ENCODE measurements at places on chromosomes 3 and 15.

GRCh38 chr15:23416349-23417276 lies 30.4 kb downstream of the GOLGA6L2 start:
- DNase-seq, result no peak

- no peak for DNase-seq
Measured at GRCh38 chr3:169662132-169662842, 1.2 kb downstream of the MECOM start.

DNA sequence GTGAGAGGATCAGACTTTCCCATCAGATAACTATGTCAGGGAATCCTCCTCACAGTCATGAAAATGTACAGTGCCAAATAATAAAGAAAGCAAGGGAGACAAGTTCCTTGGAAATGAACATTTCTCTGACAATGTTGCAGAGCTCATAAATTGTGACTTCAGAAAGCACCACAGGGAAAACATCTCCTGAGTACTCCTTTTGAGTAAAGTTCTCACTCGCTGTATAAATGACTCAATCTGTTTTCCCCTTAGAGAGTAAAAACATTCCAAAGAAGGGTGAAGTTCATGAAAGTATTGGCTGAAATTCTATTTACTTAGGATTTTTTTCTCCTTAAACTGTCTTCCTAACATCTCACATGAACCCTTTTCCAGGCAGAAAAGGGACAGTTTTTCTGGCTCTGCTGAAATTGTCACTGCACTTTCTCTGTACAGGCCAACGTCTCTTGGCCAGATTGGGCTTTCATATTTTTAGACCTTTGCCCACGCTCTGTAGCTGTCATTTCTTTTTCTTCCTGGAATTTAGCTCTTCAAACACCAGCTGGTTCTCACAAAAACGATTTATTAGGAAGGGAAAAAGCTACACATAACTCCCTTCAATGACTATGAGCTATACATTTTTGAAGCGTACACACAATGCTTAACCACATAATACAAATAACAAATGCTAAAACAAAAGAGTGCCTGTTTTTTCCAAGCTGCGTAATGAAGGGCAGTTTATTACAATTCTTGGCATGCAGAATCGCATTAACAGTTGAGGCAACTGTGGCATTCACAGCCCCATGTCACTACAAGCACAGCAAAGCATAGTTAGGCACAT lies 216.1 kb downstream of the ATP8B4 start:
- no peak for DNase-seq

DNA sequence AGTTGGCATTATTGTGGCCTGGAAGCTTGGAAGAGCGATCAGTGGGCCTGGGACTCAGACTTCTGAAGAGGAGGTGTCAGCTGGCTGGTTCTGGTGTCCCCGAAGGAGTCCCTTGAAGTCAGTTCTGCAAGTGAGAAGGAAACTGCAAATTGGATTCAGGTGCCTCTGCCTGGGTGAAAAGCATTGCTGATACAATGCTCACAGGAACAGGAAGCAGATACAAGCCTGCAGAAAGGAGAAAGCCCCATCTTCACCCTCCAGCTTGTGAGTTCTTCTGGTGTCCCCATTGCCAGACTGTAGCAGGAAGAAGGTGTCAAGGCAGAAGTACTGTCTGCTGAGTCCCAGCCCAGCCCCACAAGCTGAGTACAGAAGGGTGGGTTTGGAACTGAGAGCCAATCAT lies 271.3 kb downstream of the PLOD2 start:
- no peak for DNase-seq

GRCh38 chr3:25572919-25573385 lies 91.8 kb downstream of the TOP2B start:
- DNase-seq, result no peak

GRCh38 chr3:184977796-184978195 lies 165.8 kb downstream of the VPS8 start:
- no peak for DNase-seq

GRCh38 chr15:64583519-64583918 lies 123.1 kb downstream of the ZNF609 start:
- DNase-seq, result no peak

DNA sequence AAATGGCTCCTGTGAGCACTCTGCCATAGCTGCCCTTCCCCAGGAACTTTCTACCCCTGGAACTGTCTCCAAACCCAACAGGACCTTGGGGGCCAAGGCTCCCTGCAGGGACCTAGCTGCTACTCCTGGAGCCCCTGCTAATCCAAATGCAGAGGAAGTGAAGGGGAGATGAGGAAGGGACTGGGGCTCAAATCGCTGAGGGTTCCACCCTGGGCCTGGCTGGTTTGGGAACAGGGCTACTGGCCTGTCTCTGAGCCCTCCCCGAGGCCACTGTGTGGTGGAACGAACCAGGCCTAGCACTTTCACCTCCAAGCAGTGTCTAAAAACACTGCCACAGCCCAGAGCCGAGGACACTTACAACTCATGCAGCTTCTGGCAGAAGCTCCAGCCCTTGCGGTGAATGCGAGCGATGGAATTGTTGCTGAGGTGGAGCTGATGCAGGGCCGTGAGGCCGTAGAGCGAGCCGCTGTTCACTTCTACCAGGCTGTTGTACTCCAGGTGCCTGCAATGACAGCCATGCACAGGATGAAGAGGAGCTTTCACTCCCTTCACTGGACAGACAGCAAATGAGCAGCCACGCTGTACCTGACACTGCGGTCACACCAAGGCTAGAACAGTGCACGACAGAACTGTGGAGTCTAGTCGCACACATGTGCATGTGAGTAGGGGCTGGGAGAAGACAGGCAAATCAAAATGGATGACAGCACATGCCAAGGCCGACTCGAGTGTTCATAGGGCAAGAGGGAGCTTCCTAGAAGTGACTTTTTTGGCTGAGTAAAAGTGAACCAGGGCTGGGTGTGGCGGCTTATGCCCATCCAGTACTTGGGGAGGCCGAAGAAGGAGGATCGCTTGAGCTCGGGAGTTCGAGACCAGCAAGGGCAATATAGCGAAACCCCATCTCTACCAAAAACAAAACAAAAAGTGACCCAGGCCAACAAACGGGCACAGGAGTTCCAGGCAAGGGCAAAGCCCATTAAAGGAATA lies 90.8 kb downstream of the LRIG1 start:
- no peak for DNase-seq

- DNase-seq, result no peak
Measured at GRCh38 chr3:42668793-42669217, 15.3 kb downstream of the ZBTB47 start.

- no peak for DNase-seq
Measured at GRCh38 chr3:102205647-102206046, 229.2 kb upstream of the ZPLD1 start.

DNA sequence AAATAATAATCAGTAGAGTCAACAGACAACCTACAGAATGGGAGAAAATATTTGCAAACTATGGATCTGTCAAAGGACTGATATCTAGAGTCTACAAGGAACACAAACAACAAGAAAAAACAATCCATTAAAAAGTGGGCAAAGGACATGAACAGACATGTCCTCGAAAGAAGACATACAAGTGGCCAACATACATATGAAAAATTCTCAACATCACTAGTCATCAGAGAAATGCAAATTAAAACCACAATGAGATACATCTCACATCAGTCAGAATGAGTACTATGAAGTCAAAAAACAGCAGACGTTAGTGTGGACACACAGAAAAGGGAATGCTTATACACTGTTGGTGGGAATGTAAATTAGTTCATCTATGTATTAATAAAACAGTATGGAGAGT lies 33.7 kb downstream of the SLC2A2 start:
- no peak for DNase-seq

- DNase-seq, result no peak
Measured at GRCh38 chr3:128584412-128585020, 66.1 kb downstream of the RPN1 start.

DNA sequence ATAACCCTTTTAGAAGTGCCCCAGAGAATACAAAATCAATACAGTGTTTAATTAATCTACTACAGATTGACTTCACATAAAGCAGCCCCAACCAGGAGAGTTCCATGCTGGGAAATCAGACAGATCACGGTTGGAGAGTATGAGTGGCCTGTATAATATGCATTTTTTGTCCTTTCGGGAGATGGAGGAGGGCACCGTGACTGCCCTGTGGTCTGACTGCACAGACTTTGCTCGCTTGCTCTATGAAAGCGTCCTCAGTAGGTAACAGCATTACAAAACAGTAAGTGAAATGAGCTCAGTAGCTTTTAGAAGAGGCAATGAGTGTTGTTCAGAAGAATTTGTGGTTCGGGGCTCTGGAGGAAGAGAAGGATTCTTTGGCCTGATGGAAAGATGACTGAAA lies 34.2 kb upstream of the SKIL start:
- no peak for DNase-seq

- DNase-seq, result no peak
Measured at GRCh38 chr3:119596398-119596797, 1.3 kb upstream of the PLA1A start.

- DNase-seq, result no peak
Measured at GRCh38 chr15:62553911-62554563, 389.0 kb upstream of the C2CD4B start.

DNA sequence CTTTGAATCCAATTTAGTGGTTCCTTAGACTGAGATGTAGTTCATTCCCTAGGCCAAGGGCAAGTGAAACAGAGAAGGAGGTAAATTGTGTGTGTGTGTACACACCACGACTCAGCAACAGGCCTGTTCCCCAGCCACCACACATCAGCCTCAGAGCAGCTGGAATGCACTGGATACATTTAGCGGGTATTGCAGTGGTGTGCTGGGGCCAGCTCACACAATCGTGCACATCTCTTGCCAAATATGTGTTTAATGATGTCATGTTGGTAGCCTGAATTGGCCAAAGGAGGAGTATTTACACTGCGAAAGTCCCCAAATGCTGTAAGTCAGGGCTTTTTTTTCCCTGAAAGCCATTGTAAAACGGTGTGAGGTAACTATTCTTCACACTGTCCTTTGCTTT lies 82.3 kb downstream of the RBPMS2 start:
- DNase-seq, result no peak

DNA sequence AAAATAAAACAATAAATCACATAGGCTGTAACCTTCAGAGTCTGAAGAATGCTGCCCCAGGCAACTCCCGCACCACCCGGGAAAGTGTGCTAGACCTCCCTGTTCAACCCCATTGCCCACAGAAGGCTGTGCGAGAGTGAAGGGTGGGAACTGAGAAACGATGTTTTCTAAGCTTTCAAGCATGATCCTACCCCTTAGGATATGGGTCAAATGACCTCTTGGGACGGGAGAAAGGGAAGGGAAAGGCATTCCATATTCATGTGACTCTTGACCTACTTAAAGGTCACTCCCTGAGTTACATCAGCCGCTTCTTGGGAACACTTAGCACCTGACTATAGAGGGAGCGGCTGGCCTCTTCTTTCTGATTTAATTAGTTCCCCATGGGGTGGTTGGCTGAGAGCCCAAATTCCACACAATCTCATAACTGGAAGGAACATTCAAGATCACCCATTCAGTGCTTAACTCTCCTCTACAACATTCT lies 114.7 kb upstream of the SLC24A5 start:
- DNase-seq, result no peak

DNA sequence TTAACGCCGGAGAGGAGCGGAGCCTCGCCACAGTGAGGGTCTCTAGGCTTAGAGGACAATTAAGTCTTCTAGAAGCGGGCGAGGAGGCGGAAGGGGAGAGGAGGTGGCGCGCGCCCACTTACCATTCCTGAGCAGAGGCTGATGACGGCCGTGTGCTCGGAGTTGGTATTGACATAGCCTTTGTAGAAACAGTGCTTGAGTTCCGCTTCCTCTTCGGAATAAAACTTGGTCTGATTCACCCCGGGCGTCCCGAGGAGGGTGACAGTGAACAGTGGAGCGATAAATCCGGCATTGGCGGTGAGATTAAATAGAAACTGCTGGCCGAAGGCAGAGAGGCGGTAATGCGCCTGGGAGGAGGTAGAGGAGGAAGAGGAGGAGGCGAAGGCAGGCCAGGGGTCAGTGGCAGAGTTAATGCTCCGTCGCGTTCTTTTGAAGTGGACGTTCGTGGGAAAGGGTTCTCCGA lies 1.3 kb downstream of the ADAMTS9 start:
- no peak for DNase-seq

- no peak for DNase-seq
Measured at GRCh38 chr3:69364354-69364753, 21.5 kb downstream of the FRMD4B start.

DNA sequence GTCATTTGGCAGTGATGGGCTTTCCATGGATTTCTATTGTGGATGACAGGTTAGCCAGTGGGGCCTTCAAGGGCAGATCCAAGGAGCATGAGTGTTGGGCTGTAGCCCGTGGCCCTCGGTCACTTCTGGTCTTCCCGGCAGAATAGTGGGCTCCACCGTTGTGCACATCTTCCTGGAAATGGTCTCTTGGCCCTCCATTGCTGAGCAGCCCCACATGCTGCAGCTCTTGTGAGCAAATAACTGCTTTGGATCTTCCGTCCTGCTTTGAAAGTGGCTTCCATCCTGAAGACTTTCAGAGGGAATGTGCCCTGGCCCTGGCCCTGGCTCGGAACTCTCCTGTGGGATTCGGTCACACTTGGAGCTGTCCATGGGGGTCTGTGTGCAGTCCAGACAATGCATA lies 102.8 kb downstream of the SNRPN start:
- DNase-seq, result no peak

- no peak for DNase-seq
Measured at GRCh38 chr15:35934383-35935049, 388.6 kb upstream of the DPH6 start.

GRCh38 chr3:182058488-182058887 lies 346.8 kb downstream of the SOX2 start:
- no peak for DNase-seq

DNA sequence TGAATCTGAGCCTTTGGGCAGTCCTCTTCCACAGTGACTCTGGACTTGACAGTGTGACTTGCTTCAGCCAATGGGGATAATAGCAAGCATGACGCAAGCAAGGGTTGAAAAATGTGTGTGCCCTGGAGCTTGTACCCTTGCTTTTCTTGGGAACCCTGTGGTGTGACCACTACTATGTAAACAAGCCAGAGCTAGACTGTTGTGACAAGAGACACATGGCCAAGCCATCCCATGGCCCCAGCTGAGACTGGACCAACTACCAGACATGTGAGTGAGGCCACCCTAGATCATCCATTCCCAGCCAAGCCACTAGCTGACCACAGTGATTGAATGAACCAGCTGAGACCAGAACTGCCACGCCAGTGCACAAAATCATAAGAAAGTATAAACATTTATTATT lies 11.8 kb downstream of the MYO1E start:
- DNase-seq, result no peak

DNA sequence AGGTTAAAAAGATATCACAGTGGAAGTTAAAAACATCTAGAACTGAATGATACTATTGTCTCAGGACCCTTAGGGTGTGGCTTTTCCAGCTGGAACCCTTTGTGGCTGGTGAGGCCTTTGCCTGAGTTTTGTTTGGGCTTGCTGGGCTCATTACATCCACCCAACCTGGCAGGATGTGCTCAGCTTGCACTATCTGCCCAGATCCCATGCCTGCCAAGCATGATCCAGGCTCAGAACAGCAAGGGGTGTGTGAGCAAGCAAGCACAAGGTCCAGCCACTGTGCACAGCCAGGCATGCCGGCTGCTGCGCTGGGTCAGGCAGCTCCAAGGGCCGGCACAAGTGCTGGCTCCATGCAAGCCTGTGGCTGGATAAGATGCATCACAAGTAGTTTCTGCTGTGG lies 512.7 kb upstream of the CDIN1 start:
- no peak for DNase-seq

All from effector memory CD8-positive, alpha-beta T cell (primary cell).